ENCODE measurements at places on chromosomes 16 and 17.

DNA sequence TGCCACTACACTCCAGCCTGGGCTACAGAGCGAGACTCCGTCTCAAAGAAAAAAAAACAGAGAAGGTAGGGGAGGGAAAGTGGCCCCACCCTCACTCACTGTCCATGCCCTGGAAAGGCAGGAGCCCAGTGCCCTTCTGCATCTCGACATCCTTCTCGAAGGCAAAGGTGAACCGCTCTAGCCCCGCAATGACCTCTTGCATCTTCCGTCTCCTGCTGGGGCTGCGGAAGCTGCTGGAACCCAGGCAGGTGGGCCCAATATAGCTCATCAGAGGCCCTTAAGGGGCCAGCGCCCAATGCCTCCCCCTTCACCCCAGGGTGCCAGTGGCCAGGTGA lies at the start of gene CPSF4L:
Gene CPSF4L (minus strand): TSS at position 264 of the 335 bp plus-strand sequence. CDS start 62 bp downstream, at position 202.
- no peak for DNase-seq

DNA sequence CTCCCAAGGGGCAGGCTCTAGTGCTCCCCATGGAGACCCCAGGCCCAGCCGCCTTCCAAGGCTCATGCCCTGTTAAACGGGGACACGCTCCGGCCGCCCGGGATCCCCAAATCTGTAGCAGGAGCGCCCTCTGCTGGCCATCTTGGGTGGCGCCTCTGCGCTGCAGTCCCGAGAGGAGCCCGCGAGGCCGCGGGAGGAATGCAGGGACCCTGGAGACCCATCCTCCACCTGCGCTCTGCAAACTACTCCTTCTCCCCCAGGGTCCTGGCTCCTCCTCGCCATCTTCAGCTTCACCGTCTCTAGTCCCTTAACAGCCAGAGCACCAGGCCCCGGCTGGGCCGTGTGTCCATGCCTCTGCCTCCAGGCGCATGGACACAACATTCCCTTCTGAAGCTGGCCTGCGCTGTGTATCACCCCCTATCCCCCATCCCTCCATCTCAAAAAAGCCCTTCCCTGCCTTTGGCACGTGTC lies 23.6 kb upstream of the KRT17 start:
- peak; percentile 81 for DNase-seq

GRCh38 chr17:47712330-47713023 lies 18.5 kb downstream of the TBKBP1 start:
- peak; percentile 74 for DNase-seq

DNA sequence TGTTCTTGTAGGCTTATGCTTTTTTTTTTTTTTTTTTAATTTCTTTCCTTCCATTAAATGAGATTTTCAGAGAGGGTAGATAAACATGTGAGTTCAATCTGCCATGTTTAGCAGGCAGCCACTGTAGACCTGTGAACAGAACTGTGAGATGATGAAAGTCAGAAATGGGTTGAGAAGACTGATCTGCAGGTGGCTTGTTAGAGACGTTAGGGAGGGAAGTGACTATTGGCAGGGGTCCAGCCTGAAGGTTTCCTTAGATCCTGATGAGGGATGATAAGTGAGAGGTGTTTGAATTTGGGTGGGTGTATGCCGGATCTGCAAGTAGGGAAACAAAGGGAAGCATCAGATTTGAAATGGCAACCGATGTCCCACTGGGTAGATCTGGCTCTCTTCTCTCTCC lies 157.8 kb downstream of the HS3ST3B1 start:
- no peak for DNase-seq

- no peak for DNase-seq
These were observed 255.1 kb downstream of the SNX29 start for GRCh38 chr16:12231666-12232065.

DNA sequence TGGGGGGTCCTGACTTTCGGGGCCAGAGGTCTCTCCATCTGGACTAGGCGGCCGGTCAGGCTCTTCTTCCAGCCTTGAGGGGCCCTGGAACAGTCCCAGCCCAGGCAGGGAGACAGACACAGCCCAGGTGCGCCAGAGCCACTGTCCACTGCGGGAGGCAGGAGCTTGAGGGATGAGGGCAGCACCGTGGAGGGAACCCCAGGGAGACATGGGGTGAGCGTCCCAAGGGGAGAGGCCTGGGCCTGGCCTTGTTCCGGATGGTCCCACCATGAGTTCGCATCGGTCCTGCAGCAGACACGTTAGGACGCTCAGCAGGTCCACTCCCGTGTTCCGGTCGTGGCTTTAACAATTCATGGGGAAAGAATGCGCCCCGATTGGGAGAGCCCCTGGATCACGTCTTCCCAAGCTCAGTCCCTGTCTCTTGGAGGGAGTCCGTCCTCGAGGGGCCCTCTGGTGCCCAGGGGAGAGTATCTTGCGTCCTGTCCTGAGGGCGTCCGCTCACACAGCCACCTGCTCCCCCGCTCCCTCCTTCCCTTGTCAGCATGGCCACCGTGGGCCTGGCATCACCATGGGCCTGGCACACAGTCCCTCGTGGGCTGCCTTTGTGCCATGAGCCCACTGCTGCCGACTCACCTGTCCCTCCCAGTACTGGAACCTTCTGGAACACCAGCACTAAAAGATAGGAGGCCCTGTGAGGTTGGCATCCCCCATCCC lies 6.7 kb upstream of the NUDT16L1 start:
- no peak for DNase-seq

- no peak for DNase-seq
These were observed 109.9 kb downstream of the METRNL start for GRCh38 chr17:83189044-83190003.

DNA sequence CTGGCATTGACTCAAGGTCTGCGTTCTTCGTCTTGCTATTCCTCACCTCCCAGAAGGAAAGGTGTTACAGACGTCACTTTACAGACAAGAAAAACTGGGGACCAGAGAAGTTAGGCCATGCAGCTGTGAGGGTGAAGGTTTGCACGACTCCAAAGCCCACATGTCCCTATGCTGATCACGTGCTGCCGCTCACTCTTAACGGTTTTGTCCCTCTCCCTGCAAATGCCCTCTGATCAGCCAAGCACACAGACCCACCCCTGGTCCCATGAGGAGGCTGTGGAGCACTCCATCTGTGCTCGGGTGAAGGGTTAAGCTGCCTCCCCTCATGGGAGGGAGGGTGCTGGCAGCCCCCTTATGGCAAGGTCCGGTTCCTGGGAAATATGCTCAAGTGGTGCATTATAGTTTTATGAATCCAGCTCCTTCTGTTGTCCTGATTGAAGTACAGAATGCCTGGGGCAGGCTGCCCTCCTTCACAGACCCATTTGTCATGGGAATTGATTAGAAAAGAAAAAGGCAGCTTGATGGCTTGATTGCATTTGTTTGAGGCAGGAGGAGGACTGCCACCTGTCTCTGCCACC lies 18.8 kb downstream of the CCDC182 start:
- DNase-seq, result no peak
